Stimulated activated naive CD4-positive, alpha-beta T cell (primary cell): ENCODE measurements at places on chromosomes 12 and 14.

DNA sequence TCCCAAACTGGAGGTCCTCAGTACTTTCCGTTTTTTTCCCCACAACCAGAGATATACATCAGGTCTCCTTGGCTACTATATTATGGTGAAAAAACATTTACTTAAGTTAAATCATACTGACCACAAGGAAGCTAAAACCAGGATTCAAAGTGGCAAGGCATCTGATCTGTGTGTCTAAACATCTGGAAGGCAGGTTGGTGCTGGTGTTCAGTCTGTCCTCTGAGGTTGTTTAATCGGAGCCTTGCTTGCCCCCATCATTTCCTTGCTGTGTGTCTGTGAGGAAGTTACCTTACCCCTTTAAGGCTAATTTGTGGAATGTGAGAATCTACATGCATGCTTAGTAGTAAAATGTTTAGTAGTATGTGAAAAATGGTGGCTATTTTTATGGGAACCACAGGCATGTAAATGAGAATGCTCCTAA, 75.6 kb downstream of the GALNT4 start:
- no peak for DNase-seq

DNA sequence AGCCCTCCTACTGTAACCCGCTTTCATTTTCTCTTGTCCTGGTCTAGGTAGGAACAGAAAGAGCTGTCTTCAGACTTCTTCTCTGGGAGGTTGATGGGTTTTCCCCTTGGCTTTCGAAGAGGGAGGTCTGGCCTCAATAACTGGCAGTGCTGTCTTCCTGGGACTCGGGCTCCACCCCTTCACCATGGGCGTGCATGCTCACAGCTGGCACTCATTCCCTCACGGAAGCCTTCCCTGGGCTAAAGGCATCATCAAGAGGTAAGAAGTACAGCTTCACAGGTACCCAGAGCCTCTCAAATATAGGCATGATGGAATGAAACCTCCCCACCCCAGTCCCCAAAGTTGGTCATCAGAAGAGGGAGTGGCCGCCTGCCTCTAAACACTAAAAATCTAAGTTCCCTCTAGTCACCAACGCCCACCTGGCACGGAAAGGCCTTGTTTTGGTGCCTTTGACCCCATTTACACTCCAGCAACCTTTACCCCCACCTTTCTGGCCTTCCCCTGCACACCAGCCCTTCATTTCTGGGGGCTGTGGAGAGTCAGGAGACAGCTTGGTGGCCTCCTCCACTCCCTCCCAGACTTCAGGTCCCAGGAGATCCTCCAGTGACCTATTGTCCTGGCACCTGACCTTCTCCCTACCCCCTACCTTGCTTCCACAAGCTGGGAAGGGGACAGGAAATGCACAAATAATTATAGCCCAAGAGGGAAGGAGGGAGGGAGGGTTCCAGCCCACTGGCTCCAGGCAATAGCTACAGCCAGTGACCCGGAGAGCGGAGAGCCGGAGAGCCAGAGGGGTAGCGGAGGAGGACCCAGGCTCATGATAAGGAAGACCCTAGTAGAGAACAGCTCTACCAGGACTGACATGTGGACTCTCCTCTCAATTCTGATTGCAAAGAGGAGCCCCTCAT, 2.8 kb downstream of the RAPGEF3 start:
- DNase-seq = no peak

- no peak for DNase-seq
Observed at GRCh38 chr14:58701156-58701555, 63.4 kb downstream of the DACT1 start.

DNA sequence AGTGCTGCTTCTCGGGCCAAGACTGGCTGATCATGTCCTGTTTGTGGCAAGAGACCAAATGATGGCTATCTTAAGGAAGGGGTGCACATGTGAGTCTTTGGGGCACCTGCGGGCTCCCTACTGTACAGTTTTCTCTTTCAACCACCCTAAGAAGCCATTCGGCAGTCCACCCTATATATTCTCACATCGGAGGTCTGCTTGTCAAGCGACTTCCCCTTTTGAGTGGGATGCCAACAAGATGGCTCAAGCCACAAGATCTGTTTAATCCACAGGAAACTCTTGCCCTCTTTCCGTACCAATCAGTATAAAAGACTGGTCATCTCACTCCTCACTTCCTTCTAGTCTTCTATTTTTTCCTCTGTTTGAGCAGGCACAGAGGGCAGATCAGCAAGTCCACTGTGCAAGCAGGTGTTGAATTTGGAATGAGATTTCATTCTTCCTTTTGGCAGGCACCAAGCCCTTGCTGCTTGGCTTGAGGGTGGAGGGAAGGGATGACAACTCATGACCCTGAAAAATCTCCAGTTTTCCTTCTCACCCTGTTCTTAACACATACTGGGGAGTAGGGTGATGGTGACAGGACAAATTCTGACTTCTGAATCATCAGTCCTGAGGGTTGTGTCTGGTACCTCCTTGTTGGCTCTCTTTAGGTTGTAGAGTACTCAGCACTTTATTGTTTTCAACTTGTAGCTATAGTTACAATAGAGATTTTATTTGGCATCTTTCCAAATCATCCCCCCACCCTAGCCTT, 17.6 kb downstream of the LACRT start:
- no peak for DNase-seq

DNA sequence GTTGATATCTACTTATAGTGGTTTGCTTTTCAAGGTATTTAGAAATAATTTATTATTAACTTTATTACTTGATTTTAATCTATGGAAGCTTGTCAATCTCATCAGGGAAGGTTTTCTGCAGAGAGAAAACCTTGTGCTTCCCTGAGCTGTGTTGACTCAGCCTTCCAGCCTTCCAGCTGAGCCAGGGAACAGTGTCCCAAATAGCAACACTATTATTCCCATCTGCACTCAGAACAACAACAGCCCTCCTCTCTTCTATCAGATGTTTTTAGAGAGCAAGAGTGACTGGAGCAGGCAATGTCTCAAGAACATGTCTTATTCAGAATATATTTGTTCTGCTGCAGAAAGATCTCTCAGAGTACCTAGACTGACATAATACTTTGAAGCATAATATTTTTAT, 389.9 kb upstream of the GARIN6 start:
- DNase-seq = no peak

GRCh38 chr14:104200106-104200505, 61.7 kb downstream of the KIF26A start:
- DNase-seq = no peak

DNA sequence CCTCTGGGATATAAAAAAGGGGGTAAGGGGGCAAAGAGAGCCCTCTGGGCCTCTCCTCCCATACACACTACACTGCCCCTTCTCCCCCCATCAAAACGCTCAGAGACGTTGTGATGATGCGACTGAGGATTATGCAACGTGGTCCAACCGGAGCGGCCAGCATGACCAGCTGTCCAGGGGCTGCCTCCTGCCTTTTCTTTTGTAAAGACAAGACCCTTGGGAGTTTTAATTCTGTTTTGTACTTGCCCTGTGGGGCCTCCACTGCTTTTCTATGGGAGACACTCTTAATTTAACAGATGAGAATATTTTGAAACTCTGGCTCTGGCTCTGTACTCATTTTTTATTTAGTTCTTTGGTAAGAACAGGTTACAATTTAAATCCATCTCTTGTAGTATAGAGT, 7.2 kb downstream of the MBD6 start:
- DNase-seq = no peak

GRCh38 chr14:29217813-29218450, 451.3 kb downstream of the FOXG1 start:
- DNase-seq = no peak

GRCh38 chr12:89706551-89706950, 2.1 kb downstream of the ATP2B1 start:
- DNase-seq = no peak

DNA sequence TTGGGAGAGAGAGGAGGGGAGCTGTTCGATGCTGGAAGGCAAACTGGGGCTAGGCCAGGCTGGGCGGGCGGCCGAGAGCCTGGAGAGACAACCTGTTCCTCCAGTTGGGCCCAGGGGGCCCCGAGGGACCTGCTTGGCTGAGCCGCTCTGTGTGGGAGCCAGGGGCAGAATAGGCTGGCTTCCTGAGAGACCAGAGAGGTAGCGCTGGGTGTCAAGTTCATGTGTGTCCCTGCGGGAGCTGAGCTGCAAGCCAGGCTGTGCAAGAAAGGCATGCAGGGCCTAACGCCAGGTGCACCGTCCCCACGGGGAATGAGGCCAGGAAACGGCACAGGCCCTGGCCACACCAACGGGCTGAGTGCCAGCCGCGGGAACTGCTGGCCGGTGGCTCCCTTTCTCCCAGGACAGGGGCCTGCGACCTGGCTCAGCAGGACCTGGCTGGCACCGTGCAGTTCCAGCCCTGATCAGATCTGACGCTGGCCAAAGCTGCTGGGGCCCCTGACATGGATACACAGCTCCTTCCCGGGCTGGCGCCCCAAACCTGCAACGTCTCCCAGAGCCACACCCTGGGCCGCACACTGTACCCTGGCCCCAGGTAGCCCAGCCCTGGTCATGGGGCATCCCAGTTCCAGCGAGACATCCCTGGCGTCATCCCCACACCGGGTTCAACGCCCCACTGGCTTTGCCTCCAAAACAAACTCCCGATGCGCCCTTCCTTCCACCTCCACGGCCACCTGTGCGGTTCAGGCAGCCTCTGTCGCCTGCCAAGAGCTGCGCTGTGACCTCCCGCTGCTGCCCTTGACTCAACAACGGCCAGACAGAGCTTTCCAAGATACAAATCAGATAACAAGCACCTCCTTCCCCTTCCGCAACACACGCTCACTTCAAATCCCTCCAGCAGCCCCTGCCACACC, 65.0 kb downstream of the RFLNA start:
- no peak for DNase-seq

GRCh38 chr12:110090266-110091135, 33.7 kb upstream of the IFT81 start:
- no peak for DNase-seq

DNA sequence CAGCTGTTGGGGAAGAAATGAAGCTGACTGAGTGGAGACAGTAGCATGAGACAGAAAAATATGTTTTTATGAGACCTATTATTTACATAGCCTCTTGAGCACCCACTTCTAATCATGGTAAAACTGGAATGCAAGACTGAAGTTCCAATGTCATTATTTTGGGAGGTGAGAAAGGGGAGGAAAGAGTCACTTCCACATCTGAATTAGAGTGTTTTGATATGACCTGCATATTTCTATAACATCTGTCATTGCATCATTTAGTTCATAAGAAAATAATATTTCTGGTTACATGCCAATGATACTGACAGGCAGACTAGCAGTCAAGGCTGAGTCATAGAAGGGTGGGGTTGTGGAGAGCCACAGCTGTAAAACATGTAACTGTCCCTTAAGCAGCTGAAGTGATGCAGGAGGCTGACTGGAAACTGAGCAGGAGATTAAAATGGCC, 26.7 kb downstream of the NTN4 start:
- DNase-seq = no peak

GRCh38 chr12:57563358-57563757, 13.5 kb downstream of the KIF5A start:
- DNase-seq = no peak

DNA sequence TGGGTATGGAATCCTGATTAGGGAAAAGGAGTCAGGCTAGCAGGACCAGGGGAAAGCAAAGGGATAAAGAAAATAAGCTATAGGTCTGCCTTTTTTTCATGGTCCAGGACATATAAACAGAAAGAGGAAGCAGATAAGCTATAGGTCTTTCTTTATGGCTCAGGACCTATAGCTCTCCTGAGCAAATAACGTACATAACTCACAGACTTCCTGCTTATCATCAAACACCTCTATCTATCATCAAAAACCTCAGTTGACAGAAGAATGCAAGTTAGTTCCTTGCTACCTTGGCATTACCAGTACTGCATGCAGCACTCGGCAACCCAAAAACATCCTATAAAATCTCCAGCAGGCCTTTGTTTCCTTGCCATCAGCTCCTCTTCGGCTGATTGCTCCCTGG, 238.7 kb upstream of the OR4E1 start:
- no peak for DNase-seq

DNA sequence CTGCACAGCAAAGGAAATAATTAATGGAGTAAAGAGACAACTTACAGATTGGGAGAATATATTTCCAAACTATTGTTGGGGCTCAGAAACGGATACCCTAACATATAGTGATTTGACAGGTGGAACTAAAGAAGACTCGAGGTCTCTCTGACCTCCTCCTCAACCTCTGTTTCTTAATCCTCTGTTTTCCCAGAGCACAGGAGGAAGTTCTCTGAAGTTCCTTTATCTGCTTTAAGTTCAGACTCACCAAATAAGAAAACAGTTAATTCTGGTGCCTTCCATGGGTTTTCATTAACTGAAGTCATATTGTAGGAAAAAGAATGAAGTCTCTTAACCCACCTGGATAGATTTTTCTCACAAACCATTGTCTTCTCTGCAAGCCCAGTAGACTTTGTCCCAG, 29.2 kb downstream of the CLEC2D start:
- no peak for DNase-seq

DNA sequence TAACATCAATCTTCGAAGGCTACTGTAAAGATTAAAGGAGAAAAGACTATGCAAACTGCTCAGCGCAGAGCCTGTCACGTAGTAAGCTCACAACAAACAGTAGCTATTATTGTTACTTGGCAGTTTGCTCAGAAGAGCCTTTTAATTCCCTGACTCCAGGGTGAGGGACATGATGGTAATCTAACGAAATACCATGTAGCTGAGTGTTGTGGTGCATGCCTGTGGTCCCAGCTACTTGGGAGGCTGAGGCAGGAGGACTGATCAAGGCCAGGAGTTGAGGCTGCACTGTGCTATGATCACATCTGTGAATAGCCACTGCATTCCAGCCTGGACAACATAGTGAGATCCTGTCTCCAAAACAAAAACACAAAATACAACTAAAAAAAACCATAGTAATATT, 22.8 kb downstream of the HEBP1 start:
- DNase-seq = no peak

GRCh38 chr12:53127169-53127568, 23.9 kb downstream of the SOAT2 start:
- no peak for DNase-seq

DNA sequence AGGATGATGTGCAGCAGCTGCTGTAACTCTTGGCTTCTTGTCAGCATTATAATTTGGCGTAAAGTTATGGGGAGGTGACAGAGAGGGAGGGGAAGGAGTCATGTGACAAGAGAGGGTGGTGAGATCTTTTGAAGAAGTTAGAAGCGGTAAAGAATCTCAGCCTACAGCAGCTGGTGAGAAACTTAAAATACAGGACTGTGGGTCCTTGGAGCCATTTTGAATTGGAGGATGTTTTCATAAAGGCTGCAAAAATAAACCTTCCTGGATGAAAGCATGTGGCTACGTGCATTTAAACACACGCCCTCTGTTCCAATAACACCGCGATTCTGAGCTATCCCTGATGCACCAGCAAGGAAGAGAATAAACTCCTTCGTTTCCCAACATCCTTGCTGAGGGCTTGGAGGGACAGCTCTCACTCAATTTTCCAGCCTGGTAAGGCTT, 133.7 kb downstream of the TMEM30B start:
- no peak for DNase-seq
